SW 1271 (cell line): ENCODE measurements at places on chromosomes 5 and 9.

DNA sequence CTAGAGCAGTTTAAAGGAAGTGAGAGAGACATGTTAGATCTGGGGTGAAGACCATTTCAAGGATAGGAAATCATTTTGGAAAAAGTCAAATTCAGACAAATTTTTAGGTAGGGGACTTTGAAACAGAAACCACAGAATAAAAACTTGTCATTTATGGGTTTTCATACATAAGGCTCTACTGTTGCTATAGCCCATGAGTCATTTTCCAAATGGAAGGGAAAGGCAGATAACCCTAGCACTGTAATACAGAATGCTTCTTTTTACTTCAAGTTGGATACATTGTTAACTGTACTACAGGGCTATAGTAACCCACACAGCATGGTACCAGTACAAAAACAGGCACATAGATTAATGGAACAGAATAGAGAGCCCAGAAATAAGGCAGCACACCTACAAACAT lies 455.4 kb downstream of the EBF1 start:
- no peak for DNase-seq

DNA sequence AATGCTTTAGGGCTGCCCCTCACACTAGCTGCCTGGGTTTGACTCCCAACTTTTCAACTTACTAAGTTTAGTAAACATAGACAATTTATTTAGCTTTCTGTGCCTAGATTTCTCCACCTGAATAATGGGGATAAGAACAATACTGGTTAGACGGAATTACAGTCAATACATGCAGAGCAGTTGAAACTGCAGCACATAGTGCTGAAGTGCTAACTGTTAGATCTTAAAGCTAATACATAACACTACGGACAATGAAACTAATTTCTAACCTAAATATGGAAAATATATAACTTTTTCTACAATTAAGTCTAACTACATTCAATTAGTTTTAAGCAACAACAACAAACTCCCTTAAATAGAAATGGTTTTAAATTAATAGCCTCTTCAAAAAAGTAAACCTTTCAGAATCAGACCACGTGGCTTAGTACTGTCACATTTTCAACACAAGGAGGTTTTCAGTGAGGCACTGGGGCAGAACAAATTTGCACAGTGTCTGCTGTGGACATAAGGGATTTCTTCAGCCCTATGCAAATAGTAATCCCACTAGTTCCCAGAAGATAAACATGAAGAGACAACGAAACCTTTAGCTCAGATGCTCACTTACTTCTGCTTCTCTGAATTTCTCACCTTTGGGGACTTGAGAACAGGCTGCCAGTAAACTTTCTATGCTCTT lies 293.4 kb downstream of the EDIL3 start:
- DNase-seq = no peak

GRCh38 chr5:138974227-138975063 lies 99.3 kb upstream of the LRRTM2 start:
- DNase-seq = no peak

- DNase-seq = no peak
These were observed 736.5 kb downstream of the CETN3 start for GRCh38 chr5:89673019-89673418.

DNA sequence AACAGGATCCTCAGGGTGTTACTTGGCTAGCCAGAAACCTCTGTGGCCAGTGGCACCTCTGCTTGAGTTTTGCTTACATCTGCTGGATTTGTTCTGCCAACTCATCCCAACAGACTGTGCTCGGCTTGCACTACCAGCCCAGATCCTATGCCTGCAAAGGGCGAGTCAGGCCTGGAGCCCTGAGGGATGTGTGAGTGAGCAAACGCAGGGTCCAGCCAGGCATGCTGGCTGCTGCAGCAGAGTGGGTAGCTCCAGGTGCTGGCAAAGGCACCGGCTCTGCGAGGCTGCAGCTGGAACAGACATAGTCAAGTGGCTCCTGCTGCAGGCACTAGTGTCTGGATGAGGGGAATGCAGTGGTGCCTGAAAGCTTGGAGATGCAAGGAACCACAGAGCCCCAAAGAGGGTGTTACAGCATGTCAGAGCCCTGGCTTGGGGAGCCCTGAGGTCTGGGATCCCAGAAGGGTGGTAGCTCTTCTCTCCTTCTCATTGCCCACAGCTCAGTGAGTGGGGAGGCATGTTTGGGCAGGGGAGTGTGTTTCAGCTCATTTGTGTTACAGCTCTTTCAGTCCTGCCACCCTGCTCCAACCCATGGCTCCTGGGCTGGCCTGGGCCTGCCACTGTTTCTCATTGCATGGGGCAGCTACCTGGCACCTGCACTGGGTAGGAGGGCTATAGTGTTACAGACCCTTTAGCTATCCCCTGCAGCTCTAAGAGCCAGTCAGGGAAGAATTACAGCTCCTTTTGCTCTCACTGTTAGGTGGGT lies 332.6 kb downstream of the TAF11L14 start:
- DNase-seq = no peak

DNA sequence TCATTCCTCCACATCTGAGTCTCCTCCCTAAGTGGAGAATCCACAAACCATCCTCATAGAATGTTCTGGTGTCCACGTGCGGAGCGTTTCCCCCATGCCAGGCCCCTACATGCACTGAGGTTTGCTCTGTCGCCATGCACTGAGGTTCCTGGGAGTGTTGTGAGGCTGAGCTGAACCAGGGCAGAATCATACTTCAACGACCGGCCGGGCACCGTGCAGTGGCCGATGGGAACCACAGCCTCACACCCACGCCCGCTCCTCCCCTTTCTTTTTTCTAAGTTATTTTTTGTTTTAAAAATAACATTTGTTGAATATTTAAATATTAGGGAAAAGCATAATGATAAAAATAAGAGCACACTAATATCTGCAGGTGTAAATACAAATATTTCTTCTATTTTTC lies 260.4 kb upstream of the IRX4 start:
- DNase-seq = no peak

DNA sequence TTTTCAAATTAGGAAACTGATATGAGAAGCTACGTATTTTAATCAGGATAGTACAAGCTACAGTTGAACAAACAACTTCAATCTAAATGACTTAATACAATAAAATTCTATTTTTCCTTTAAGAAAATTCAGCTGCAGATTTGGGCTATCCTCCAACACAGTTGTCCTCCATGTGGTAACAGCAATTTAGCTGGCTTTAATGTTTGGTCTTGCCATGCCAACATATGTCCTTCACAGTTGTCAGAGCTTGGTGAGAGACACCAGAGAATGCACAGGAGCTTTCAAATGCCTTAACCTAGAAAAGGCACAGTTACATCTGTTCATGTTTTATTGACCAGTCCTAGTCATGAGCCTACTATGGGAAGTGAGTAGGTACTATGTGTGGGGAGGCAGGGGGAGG lies 10.8 kb downstream of the FAM174A start:
- no peak for DNase-seq

DNA sequence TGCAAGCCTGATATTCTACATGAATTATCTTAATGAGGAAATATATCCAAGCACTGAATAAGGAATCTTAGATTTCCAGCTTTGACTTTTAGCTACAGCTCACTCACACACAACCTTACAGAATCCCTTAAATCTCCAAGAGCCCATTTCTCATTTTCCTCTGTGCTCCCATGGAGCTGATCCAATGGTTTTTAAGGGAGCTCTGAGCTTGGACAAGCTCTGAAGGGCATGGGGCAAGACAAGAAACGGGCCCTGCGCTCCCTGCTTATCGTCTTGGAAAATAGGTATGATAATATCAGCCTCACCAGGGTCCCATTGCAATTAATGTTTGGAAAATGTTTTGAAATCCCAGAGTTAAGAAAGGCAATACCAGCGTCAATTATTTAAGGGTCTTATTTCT lies 1021.7 kb downstream of the NR2F1-AS1 start:
- no peak for DNase-seq

DNA sequence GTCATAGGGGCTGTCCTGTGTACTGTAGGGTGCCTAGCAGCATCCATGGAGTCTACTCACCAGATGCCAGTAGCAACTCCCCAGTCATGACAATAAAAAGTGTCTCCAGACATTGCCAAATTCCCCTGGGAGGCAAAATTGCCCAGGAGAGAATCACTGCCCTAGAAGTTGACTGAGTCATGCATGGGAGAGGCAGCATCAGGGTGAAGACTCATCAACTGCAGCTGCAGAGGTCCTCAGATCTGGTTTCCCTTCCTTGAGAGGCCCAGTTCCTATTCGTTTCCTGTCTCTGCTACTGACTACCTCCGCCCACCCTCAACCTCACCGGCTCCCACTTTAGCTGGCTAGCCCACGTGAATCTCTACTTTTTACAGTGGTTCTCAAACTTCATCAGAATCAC lies 88.6 kb upstream of the AGXT2 start:
- DNase-seq = peak; percentile 46

- no peak for DNase-seq
These were observed 141.4 kb downstream of the LRRC70 start for GRCh38 chr5:62720031-62720441.

GRCh38 chr5:150117945-150118560 lies 31.7 kb upstream of the CSF1R start:
- no peak for DNase-seq

DNA sequence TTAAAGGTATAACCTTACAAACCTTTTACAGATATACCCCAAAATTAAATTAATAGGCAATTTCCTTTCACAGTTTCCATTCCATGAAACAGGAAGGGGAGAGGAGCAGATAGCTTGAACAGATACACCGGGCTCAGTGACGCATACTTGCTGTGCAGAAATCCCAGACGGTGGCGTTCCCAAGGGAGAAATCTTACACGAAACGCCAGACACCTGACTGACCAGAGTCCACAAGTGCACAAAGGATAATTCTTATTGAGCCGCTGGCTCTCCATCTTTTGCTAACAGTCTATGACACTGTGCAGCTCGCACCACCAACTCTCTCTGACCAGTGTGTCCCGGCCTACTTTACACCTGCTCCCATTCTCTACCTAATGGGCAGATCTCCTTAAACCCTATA lies 37.4 kb downstream of the PTCH1 start:
- no peak for DNase-seq

GRCh38 chr5:178467568-178468195 lies 122.5 kb downstream of the COL23A1 start:
- no peak for DNase-seq

- no peak for DNase-seq
These were observed 648.7 kb downstream of the IRX1 start for GRCh38 chr5:4244306-4244705.

- peak; percentile 60 for DNase-seq
These were observed 1.2 kb upstream of the GCNT4 start for GRCh38 chr5:75053304-75054133.

DNA sequence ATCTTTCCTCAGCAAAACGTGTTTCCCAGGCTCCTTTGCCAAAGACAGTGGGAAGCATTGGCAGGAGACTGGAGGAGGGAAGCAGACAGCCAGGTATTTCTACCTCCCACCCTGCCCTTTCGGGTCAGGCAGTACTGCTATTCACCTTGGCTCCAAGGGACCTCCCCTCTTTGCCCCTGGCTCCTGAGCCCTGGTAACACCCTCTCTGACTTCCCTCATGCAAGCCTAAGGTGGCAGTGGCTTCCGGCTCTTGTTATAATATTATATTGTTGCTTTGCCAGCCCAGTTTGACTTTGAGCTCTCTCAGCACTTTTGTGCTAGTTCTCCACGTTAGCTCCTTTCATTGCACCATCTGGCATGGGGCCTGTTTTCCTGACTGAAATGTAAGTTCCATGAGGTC lies 81.6 kb upstream of the IFNK start:
- DNase-seq = no peak

GRCh38 chr5:108421713-108422112 lies 39.8 kb upstream of the FBXL17 start:
- no peak for DNase-seq

GRCh38 chr9:113520109-113520642 lies 56.6 kb downstream of the RGS3 start:
- no peak for DNase-seq

DNA sequence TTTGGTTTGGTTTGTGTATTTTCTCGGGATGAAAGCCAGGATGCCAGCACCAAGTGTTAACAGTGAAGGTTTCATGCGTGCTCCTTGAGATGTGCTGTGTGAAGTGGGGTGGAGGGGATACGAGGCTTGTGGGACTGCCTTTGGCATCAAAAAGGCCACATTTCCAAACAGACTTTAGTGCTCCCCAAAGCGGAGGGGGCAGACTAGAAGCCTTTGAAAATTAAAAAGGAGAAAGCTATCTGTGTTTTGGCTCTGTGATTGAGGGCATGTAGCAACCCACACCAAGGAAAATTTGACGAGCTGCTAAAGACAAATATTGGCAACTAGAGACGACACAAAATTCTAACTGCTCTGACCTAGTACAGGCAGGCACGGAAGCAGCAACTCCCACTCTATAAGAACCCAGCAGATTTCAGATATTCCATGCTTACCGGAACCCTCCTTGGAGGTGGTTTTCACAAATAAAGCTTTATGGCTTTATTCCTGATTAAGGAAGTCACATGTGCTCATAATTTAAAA lies 154.5 kb downstream of the ARSB start:
- DNase-seq = no peak

GRCh38 chr5:158389786-158390185 lies 530.8 kb upstream of the CLINT1 start:
- no peak for DNase-seq

- no peak for DNase-seq
These were observed 779.6 kb downstream of the CDH18 start for GRCh38 chr5:19208397-19208796.

DNA sequence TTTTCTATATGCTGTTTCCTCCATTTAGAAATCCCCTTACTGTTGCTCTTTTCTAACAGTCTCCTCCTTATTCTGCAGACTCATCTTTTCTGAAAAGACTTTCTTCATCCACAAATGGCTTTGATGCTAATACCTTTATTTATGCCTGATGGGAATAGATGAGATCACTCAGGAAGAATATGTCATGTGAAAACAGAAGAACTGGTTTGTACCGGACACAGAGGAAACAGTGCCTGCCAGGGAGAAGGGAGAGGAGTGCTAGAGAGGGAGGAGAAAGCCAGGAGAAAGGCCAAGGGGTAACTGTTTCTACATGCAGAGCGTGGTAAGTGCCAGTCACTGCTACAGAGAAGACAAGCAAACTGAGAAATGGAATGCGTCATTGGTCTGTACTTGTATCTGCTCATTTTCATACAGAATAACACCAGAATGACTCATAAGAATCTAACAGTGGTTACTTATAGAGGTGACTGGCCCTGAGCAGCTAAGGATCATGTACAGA lies 45.9 kb upstream of the PJA2 start:
- DNase-seq = no peak

GRCh38 chr5:40833712-40834229 lies 1.3 kb downstream of the RPL37 start:
- DNase-seq = no peak

DNA sequence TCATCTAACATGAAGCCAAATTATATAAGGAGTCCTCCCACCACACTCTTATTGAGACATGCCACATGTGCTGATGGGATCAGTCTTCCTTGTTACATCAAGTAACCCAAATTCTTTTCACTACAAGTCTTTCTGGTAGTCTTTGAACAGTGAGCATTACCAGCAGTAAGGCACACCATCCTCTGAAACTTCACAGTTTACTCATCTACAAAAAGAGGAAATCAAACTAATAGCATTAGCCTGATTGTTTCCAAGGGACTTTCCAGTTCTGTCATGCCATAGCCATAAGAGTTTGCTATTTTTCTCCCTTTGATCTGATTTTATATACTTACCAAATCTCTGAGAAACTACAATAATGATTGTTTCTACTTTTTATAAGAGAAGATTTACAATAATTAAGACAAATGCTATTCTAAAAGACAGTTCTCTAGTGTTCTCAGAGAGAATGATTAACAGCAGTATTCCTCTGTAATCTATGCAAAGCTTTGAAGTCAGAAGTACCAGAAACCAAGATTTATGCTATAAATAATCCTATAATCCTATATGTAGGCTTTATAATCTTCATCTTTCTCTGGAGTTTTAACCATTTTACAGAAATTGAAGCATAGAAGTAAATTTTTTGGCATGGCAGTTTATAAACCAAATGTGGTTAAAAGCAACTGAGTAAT lies 166.2 kb upstream of the ACO1 start:
- no peak for DNase-seq
